ENCODE measurements at places on chromosomes 13 and 19.

- DNase-seq = peak; percentile 32
These were observed 19.0 kb downstream of the OLFM2 start for GRCh38 chr19:9917321-9917720.

- no peak for DNase-seq
These were observed 7.3 kb upstream of the SLC7A9 start for GRCh38 chr19:32876919-32877285.

DNA sequence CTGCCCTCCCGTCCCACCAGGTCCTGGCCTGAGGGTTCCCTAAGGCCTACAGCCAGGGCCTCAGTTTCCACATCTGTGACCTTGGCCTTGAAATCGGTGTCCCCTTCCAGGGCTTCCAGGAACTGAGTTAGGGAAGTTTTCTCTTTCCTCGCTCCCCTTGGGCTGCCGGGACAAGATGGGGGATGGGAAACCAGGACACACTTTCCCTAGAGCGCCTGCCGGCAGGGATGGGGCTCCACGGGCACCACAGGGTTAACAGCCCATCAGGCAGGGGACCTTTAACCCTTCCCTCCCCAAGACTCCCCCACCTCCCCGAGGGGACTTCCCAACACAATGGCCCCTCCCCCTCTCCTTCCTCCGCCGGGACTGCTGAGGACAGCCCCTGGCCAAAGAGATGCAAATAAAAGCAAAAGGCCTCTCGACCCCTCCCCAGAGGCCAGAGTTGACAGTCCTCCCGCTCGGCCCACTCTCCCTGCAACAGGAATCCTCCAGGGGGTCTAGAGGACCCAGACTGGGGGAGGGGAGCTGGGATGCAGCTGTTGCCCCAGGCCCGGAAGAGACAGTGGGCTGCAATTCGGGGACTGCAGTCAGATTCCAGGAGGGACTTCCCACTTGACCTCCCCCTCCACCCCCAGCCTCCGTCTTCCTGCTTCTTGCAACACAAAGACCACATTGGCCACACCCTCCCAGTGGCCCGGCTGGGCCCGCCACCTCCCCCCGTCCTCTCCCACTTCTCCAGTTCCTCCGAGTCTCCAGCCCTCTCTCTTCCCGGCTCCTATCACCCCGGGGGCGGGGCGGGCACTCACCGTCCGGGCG is 3.4 kb downstream of the BBC3 start:
- DNase-seq = peak; percentile 87

- DNase-seq = no peak
These were observed 4.2 kb upstream of the CCNA1 start for GRCh38 chr13:36428086-36428485.

DNA sequence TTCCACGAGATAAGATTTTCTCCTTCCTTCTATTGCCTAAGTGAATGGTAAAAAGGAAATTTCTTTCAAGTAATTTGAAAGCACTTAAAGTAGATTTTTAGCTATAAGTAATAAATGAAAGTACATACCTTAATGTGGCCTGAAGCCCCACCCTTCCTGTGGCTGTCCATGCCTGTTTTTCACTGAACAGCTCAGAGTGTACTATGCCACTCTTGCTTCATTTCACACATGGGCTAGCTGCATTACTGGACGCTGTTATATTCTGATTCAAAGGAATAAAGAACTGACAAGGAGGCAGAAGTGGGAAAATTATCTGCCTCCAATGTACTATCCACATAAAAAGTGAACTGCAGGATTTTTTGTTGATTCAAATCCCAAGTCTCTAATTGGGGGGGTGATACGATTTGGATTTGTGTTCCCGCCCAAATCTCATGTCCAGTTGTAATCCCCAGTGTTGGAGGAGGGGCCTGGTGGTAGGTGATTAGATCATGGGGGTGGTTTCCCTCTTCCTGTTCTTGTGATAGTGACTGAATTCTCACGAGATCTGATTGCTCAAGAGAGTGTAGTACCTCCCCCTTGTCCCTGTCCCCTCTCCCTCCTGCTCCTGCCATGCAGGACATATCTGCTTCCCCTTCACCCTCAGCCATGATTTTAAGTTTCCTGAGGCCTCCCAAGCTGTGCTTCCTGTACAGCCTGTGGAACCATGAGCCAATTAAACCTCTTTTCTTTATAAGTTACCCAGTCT is 154.7 kb upstream of the SGCG start:
- no peak for DNase-seq

GRCh38 chr19:51799034-51799773 is 4.2 kb downstream of the FPR3 start:
- peak; percentile 36 for DNase-seq

DNA sequence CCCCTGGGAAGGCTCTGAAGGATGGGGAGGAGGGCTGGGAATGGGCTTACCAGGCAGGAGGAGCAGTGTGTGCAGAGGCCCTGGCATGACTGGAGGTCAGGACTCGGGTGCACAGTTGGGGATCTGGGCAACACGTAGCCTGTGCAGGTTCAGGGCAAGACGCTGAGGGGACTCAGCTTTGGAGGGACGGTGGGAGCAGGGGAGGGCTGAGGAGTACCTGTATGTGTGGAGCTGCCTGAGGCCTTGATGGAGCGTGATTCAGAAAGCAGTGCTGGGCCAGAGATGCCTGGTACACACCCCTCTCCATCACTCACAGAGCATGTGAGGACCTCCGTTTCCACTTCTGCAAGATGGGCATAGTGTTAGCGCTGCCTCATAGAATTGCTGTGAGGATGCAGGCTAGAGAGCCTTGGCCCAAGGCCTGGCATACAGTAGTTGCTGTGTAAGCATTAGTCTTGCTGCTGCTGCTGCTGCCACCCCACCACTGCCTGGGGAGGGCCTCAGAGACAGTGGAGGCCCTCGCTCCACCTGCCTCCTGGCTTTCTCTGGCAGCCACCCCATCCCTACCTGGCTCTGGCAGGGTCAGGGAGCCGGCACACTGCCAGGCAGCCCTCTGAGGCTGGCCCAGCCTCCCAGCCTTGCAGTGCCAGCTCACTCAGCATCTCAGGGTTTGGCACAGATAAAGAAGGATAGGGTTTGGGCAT is 2.4 kb downstream of the PAK4 start:
- no peak for DNase-seq

DNA sequence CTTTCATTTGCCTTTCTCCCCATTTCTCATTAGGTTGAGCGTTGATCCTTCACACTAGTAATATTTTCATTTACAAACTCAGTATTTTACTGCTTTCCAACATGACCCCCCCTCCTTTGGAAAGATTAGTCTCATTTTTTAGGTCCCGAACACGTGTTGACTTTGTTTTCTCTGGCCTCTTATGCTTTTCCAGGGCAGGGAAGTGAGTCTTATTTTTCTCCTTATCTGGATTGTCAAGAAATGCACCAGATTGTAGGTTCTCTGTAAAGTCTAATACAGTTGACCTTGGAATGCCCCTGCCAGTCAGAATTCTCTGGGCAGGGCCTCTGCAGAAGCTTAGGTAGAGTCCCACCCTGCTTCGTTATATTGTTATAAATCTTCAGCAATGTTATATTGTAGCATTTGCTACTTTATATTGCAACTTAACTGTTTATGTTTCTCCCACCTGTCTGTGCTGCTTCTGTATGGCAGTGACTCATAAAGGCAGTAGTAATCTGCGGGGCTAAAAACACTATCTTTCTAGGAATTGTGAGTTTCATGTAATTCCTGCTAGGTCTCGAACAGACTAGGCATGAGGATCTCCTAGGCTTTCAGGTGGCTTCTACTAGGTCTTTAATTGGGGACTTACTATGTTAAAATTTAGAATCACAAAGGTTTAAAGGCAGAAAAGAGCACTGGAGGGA is 2.0 kb downstream of the TDRD3 start:
- peak; percentile 32 for DNase-seq

DNA sequence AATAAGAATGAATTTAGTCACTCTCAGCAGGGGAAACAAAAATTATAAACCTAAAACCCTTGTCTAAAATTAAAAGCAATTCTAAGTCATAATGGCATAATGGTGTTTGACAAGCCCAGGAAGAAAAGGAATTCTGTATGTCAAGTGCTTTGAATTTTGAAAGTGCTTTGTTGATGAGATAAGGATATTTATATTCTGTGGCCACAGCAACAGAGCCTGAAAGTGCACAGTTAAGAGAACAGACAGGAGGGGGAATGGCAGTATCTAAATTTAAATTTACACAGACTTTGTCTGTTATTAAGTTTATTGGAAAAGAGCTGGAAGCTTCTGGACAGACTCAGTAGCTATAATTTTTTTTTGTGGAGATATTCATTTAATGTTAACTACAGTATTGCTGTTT is 69.8 kb downstream of the OLFM4 start:
- DNase-seq = no peak

DNA sequence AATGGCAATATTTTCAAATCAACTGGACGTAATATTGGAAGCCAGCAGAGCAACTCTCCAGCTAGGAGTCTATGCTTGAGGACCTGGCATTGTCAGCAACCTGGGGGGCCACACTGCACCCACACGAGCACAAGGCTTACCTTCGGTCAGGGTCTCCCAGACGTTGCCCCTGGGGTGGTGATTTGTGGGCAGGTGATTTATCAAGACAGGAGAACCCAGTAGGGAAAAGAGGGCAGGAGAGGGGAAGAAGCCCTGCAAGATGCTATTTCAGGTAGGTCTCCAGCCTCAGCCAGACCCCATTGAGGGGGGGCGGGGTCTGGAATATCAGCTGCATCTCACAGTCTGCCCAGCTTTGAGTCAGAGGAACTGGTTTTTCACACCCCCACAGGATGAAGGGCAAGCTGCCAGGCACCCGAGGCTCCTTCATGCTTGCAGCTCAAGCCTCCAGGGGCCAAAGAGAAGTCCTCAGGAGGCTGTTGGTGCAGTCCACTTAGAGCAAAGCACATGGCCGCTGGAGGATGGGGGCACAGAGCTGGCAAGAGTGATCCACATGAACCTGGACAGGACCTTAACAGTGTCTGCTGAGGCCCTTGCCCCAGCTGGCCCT is 80.9 kb upstream of the UQCRFS1 start:
- no peak for DNase-seq

GRCh38 chr13:111577956-111578605 is 257.6 kb downstream of the TEX29 start:
- DNase-seq = no peak

GRCh38 chr13:53238261-53238660 is 209.6 kb downstream of the OLFM4 start:
- DNase-seq = no peak

DNA sequence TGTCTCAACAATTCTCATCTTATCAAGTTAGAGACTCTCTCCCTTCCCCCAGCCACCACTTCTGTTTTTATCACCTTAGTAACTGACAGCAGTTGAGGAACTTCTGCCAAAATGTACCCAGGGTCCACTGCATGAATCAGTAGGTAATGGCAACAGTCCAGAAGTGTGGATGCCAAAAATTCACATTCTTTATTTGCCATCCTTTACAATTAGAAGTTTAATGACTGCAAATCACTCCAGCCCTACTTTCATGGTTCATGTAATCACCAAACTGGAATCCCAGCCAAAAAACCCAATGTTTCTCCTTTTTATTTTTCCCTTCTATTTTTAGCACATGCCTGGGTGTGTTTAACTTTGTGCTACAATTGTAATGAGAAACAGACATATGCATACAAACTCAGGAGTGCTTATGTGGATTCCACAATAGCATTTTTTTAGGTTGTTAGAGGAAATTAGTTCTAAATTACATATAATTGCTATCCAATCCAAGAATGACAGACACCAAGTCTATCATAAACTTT is 243.5 kb downstream of the RGCC start:
- DNase-seq = peak; percentile 47
